A549 treated with dexamethasone at 1 μM for 4 hours (cell line): ENCODE measurements at places on chromosomes 5 and 9. TPM values are rescaled to one million over a fixed set of nuclear protein-coding genes. Genes with fewer than 3 reads are reported as not detected.

Gene GRM6
- total RNA-seq, result not detected in 5 replicates

Gene TEK
- total RNA-seq, result 0.13 to 0.25 TPM (median 0.18 TPM) in 5 replicates

Gene LRRC19
- total RNA-seq, result not detected in 5 replicates

Gene IL33
- 0.11 to 0.48 TPM (median 0.27 TPM) in 5 replicates for total RNA-seq

Gene STK10
- total RNA-seq, result 15.4 to 24.3 TPM (median 21.7 TPM) in 5 replicates

Gene LCNL1
- 0.03 to 0.31 TPM (median 0.18 TPM) in 5 replicates for total RNA-seq

Gene LECT2
- total RNA-seq, result not detected in 5 replicates

Gene GABRP
- not detected in 5 replicates for total RNA-seq

Gene RASGEF1C
- total RNA-seq, result 0.05 to 0.23 TPM (median 0.11 TPM) in 5 replicates

Gene MARCHF3
- total RNA-seq, result 0.39 to 1.3 TPM (median 0.97 TPM) in 5 replicates

Gene SLC28A3
- total RNA-seq, result 0.02 TPM in 1 of 5 replicates, not detected in the others

Gene IL9
- total RNA-seq, result not detected in 5 replicates

Gene IFNA13
- not detected in 5 replicates for total RNA-seq

Gene AMBP
- total RNA-seq, result 6.0 to 8.7 TPM (median 6.3 TPM) in 5 replicates

Gene MEIKIN
- total RNA-seq, result not detected in 5 replicates

Gene C9orf153
- total RNA-seq, result 0.07 to 0.25 TPM (median 0.12 TPM) in 5 replicates

Gene RICTOR
- 8.5 to 17.4 TPM (median 12.4 TPM) in 5 replicates for total RNA-seq

Gene F12
- 14.4 to 21.3 TPM (median 19.4 TPM) in 5 replicates for total RNA-seq

Gene CAMK2A
- total RNA-seq, result 0.54 to 0.85 TPM (median 0.77 TPM) in 5 replicates

Gene BAAT
- 0.32 to 0.58 TPM (median 0.42 TPM) in 5 replicates for total RNA-seq

Gene CDH9
- total RNA-seq, result not detected in 5 replicates

Gene PCDHGC5
- total RNA-seq, result 0.03 TPM in 1 of 5 replicates, not detected in the others

Gene IL4
- total RNA-seq, result not detected in 5 replicates

Gene TBCA
- 265 to 334 TPM (median 298 TPM) in 5 replicates for total RNA-seq

Gene GPR151
- not detected in 5 replicates for total RNA-seq

Gene THBS4
- total RNA-seq, result 0.09 to 0.33 TPM (median 0.21 TPM) in 4 of 5 replicates, not detected in the other

Gene TAF11L10
- total RNA-seq, result not detected in 5 replicates

Gene SPINK6
- 0.27 to 1.4 TPM (median 0.39 TPM) in 5 replicates for total RNA-seq

Gene DMRTA1
- total RNA-seq, result 0.54 to 0.63 TPM (median 0.56 TPM) in 5 replicates

Gene DNAI1
- 0.19 to 0.64 TPM (median 0.32 TPM) in 5 replicates for total RNA-seq

Gene GARIN3
- not detected in 5 replicates for total RNA-seq

Gene HDHD3
- 18.3 to 20.5 TPM (median 19.1 TPM) in 5 replicates for total RNA-seq

Gene SPINK13
- 0.13 to 0.31 TPM (median 0.19 TPM) in 4 of 5 replicates, not detected in the other for total RNA-seq

Gene ARSK
- total RNA-seq, result 6.6 to 8.4 TPM (median 7.5 TPM) in 5 replicates

Gene IFNE
- total RNA-seq, result 0.49 to 0.83 TPM (median 0.73 TPM) in 5 replicates

Gene RLN2
- total RNA-seq, result 0.17 to 0.70 TPM (median 0.32 TPM) in 3 of 5 replicates, not detected in the others

Gene FGF1
- total RNA-seq, result 0.13 to 0.73 TPM (median 0.42 TPM) in 5 replicates

Gene PCDHA5
- total RNA-seq, result 0.52 to 0.95 TPM (median 0.85 TPM) in 5 replicates

Gene BRD9
- total RNA-seq, result 35.8 to 41.4 TPM (median 38.7 TPM) in 5 replicates

Gene TLX3
- not detected in 5 replicates for total RNA-seq

Gene NIM1K
- 0.09 to 0.27 TPM (median 0.26 TPM) in 5 replicates for total RNA-seq

Gene GPR150
- 0.06 to 0.20 TPM (median 0.13 TPM) in 5 replicates for total RNA-seq

Gene SOHLH1
- 0.06 to 0.11 TPM in 2 of 5 replicates, not detected in the others for total RNA-seq

Gene KCNMB1
- not detected in 5 replicates for total RNA-seq

Gene ZNG1C
- total RNA-seq, result 65.2 to 85.6 TPM (median 70.7 TPM) in 5 replicates

Gene UGT3A2
- not detected in 5 replicates for total RNA-seq
